Occipital lobe (tissue), 3 donors: ENCODE measurements at places on chromosomes 2 and 18. TPM values are rescaled to one million over a fixed set of nuclear protein-coding genes. Genes with fewer than 3 reads are reported as not detected.

DNA sequence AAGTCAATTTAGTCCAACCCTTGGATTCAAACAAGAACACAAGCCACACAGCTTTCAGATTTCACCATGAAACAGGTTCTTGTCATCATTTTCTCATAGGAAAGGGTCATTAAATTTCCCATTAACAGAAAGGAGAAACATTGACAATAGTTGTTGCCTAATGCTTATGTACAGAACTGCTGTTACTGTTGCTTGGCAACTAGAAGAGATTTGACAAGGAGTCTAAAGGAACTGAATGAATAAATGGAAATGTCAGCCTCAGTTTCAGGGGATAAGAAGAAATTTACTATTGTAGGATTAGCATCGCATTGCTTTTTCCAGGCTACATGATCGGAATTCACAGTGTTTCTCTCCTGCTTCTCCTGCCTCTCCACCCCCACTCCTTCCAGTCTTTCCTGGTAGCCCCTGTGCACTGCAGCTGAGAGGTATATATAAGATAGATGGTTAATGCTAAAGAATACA is 90.3 kb downstream of the SPATS2L start:
- no peak for DNase-seq

DNA sequence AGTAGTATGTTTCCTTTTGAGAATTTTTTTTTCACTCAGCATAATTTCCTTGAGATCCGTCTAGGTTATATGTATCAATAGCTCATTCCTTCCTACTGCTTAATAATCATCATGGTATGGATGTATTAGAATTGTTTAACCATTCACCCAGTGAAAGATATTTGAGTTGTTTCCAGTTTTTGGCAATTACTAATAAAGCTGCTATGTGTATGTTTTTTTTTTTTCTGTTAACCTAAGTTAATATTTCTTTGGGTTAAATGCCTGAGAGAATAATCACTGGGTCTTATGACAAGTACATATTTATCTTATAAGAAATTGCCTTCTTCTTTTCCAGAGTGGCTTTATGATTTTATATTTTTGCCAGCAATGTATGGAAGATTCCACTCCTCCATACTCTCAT is 96.4 kb upstream of the ST6GAL2 start:
- DNase-seq = no peak

GRCh38 chr2:135238651-135239050 is 186.6 kb downstream of the RAB3GAP1 start:
- no peak for DNase-seq

- DNase-seq = no peak
These were observed 630.5 kb upstream of the FANCL start for GRCh38 chr2:58871469-58872142.

DNA sequence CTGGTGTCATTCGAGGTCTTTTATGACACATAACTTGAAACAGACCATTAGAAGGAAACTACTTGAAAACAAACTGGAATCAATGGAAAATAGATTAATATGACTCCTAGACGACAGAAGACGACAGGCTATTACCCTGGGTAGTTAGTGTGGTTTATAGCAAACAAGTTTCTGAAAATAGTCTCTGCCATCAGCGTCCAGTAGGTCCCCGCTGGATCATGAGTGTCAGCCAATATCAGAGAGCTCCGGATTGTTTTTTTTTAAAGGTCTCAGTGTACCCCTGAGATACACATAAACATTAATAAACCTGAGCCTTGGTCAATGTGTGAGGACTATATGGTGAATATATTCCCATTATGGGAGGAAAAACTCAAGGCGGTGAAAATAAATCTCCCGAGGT is 115.0 kb upstream of the THUMPD2 start:
- DNase-seq = no peak

MFSD2B gene
- not detected for total RNA-seq

CIB4 gene
- not detected for total RNA-seq

ADCYAP1 gene
- total RNA-seq = 6.4 TPM
